Smooth muscle cell of the umbilical artery (primary cell): ENCODE measurements at places on chromosomes 5 and 9. TPM values are rescaled to one million over a fixed set of nuclear protein-coding genes. Genes with fewer than 3 reads are reported as not detected.

Gene NPR3
- 1.2 and 2.1 TPM in 2 replicates for total RNA-seq

Gene PTPDC1
- total RNA-seq: 10.9 and 11.0 TPM in 2 replicates

Gene GNA14
- 0.05 TPM in 1 of 2 replicates, not detected in the other for total RNA-seq

Gene ADAMTS6
- total RNA-seq: 86.5 and 141 TPM in 2 replicates

Gene ITGA2
- total RNA-seq: 72.5 and 294 TPM in 2 replicates
